Right renal pelvis (tissue), 4 donors: ENCODE measurements at places on chromosomes 1 and 21. TPM values are rescaled to one million over a fixed set of nuclear protein-coding genes. Genes with fewer than 3 reads are reported as not detected.

LCE2C gene
- not detected for polyA plus RNA-seq

DNA sequence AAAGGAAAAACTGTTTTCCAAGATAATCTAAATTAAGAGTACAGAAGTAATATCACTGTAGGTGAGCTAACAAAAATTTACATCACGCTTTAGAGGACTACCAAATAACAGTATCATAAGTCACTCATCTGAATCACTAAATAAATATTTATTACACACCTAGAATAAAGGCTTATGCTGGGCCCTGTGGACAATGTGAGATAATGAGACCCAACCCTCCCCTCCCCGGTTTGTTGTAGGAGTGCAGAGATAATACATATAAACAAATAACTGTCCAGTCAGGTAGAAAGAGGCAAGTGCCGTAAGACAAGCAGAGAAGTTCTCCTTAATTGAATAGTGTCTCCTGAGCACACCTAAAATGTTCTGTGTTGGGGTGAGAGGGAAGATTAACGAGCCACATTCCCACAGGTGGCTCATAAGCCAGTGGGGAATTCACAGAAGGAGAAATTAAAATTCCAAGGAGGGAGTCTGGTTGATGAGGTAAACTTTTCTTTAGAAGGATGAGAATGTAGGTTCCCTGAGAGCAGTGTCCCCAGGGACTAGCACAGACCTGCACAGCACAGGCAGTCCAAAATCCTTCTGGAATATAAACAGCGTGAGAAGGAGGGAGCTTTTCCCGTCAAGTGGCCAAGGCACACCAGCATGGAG, 241.4 kb downstream of the NFIA start:
- no peak for DNase-seq

- DNase-seq = no peak
These were observed 38.6 kb downstream of the C1orf87 start for GRCh38 chr1:60034999-60035398.

DNA sequence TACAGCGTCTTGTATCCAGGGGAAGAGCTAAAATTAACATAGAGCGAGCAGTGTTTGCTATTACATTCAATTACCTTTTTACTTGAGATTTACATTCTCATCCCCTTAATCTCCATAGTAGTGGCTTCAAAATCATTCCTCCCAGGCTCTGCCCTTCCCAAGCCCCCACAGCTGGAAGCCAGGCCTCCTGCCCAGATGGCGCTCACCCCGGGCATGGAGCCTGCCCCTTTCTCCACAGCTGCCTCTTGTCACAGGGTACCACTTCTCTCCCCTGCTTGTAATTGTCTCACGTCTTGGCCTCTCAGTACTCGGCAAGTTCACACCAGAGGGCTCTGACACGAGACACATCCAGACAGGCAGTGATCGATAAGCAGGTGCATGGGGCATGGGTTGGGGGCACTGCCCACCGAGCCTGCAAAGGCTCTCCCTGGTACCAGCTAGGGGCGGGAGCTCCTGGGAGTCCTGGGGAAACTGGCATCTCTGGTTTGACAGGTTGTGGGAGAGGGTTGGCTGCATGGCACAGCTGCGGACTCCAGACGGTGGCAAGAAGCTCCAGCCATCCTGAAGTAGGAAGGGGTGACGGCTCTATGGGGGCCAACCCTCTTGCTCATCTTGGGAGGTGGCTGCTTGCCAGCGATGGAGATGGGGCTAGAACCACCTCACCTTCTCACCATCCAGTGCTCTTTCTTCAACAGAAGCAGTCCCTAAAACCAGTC, 20.1 kb downstream of the CASZ1 start:
- no peak for DNase-seq

- no peak for DNase-seq
These were observed 220.5 kb downstream of the PTPRU start for GRCh38 chr1:29456685-29457435.

DNAI4 gene
- 15.7 TPM for polyA plus RNA-seq

DNA sequence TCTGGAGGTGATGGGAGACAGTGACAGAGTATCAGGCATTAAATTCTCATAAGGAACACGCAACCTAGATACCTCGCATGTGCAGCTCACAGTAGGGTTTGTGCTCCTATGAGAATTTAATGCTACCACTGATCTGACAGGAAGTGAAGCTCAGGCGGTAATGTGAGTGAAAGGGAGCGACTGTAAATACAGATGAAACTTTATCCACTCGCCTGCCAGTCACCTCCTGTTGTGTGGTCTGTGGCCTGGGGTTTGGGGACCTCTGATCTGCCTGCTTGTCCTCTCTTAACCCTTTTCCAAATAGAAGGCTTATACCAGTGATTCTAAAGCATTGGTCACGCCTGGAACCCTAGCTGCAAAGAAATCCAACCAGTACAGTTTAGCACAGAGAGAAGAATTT, 15.3 kb downstream of the GABPA start:
- no peak for DNase-seq

TRIM33 gene
- polyA plus RNA-seq = 53.1 TPM

GRCh38 chr1:167114725-167115124, 20.9 kb downstream of the STYXL2 start:
- no peak for DNase-seq

C1orf87 gene
- 0.22 TPM for polyA plus RNA-seq

GRCh38 chr1:47681735-47682134, 243.9 kb downstream of the FOXD2 start:
- no peak for DNase-seq
